ENCODE measurements at places on chromosomes 2 and 18. TPM values are rescaled to one million over a fixed set of nuclear protein-coding genes. Genes with fewer than 3 reads are reported as not detected.

DNA sequence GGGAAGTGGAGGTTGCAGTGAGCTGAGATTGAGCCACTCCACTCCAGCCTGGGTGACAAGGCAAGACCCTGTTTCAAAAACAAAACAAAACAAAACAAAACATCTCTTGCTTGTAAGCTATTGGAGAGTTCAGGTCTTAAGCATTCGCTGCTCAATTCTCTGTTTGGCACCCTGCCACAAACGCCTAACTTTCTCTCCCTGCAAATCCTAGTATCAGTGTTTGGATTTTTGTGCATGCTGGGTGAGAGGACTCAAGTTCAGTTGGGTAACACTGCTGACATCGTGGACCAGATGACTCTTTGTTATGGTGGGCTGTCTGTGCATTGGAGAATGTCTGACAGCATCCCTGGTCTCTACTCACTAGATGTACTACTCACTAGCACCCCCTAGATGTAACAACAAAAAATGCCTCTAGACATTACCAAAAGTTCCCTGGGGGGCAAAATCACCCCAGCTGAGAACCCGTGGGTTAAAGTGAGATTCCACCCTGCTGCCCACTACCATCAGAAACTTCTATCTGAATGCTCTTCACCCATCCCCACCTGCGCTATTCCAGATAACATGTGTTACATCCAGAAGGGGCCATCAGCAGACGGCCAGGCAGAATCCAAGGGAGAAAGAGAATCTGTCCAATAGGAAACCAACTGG lies 50.9 kb downstream of the CACNB4 start:
- H3K4me3 ChIP-seq, result no peak overlapping the region
- H3K36me3 ChIP-seq, result no peaks in the 10 kb centered on the region
- H3K4me1 ChIP-seq, result no peaks in the 10 kb centered on the region
- H3K27ac ChIP-seq, result no peak overlapping the region
- DNase-seq, result no peak
- no peaks in the 10 kb centered on the region for H3K27me3 ChIP-seq

GRCh38 chr2:14635391-14635871 lies 2.9 kb downstream of the LRATD1 start:
- H3K4me1 ChIP-seq, result no peaks in the 10 kb centered on the region
- peak overlapping the region; percentile 3 for H3K27ac ChIP-seq
- H3K27me3 ChIP-seq, result no peaks in the 10 kb centered on the region
- H3K36me3 ChIP-seq, result no peaks in the 10 kb centered on the region

DNA sequence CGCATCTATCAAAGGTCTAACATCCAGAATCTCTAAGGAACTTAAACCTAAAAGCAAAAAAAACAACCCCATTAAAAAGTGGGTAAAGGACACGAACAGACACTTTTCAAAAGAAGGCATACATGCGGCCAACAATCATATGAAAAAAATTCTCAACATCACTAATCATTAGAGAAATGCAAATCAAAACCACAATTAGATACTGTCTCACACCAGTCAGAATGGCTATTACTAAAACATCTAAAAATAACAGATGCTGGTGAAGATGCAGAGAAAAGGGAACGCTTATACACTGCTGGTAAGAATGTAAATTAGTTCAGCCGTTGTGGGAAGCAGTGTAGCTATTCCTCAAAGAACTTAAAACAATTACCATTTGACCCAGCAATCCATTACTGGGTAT lies 38.0 kb downstream of the PPP3R1 start:
- peaks cover 2% of the 10 kb centered on the region for H3K36me3 ChIP-seq
- peaks cover 3% of the 10 kb centered on the region for H3K4me1 ChIP-seq
- no peak overlapping the region for H3K4me3 ChIP-seq
- no peak for DNase-seq
- H3K27me3 ChIP-seq, result no peaks in the 10 kb centered on the region
- no peak overlapping the region for H3K27ac ChIP-seq

DNA sequence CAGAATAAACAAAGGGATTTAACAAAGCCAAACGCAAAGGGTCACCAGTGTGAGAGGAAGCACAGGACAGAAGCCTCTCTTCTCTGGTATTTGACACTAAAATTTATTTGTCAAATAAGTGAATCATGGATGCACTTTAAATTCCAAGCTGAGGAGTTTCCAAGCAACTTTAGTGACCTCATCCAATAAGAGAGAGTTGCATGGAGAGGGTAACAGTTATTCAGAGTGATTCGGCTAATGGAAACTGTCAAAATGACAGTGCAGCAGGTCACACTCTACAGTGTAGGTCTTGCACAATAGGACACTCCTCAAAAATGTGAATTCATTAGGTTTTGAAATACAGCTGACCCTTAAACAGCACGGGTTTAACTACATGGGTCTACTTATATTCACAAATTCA lies 103.9 kb upstream of the ACVR1C start:
- H3K36me3 ChIP-seq, result peaks cover 8% of the 10 kb centered on the region
- H3K27ac ChIP-seq, result no peak overlapping the region
- DNase-seq, result no peak

DNA sequence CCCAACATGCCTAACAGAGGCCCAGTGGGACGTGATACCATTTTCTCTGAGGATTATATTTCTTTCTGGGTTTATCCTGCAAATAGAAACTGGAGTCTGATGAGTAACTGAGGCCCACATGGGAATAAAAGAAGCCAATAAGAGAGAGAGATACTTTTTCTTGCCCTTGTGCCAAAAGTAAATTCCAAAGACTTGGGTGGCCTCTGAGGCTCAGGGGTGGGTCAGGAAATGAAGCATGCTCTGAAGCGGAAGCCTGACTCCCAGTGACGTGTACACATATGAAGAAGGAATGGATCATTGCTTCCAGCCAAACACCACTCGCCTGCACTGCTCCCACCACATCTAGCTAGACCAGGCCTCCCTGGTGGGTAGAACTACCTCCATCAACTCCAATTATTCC lies 273.6 kb upstream of the NCKAP5 start:
- peak overlapping the region; percentile 32 for H3K27ac ChIP-seq
- no peak overlapping the region for H3K4me3 ChIP-seq
- H3K27me3 ChIP-seq, result no peaks in the 10 kb centered on the region
- H3K4me1 ChIP-seq, result no peaks in the 10 kb centered on the region
- H3K36me3 ChIP-seq, result no peaks in the 10 kb centered on the region

Gene CRACDL
- total RNA-seq, result 7.5 TPM

DNA sequence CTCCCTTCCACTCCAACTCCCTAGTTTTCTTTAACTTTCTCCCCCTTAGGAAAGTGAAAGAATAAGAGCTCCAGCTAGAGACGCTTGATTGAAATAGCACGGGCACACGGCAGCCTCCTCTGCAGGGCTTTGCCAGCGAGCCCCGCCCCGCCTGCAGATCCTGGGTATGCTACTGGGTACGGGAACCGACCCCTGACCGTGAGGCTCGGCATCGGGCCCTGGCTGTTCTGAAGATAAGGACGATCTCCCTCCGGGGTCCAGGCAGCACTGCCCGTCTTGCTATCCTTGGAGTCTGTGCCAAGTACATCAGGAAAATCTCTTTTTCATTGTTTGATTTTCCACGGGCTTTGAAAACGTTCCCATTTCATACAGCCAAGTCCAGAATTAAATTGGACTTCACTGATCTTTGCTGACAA lies 284.5 kb downstream of the MTX2 start:
- DNase-seq, result peak; percentile 88
- no peaks in the 10 kb centered on the region for H3K36me3 ChIP-seq
- H3K27ac ChIP-seq, result peak overlapping the region; percentile 23
- H3K4me1 ChIP-seq, result peaks cover 3% of the 10 kb centered on the region
- no peaks in the 10 kb centered on the region for H3K27me3 ChIP-seq

Gene IL1F10
- total RNA-seq, result not detected

- no peaks in the 10 kb centered on the region for H3K4me1 ChIP-seq
- no peak for DNase-seq
- no peak overlapping the region for H3K27ac ChIP-seq
- no peak overlapping the region for H3K4me3 ChIP-seq
- H3K27me3 ChIP-seq, result no peaks in the 10 kb centered on the region
These were observed 118.9 kb upstream of the TCF4 start for GRCh38 chr18:55706898-55707297.

DNA sequence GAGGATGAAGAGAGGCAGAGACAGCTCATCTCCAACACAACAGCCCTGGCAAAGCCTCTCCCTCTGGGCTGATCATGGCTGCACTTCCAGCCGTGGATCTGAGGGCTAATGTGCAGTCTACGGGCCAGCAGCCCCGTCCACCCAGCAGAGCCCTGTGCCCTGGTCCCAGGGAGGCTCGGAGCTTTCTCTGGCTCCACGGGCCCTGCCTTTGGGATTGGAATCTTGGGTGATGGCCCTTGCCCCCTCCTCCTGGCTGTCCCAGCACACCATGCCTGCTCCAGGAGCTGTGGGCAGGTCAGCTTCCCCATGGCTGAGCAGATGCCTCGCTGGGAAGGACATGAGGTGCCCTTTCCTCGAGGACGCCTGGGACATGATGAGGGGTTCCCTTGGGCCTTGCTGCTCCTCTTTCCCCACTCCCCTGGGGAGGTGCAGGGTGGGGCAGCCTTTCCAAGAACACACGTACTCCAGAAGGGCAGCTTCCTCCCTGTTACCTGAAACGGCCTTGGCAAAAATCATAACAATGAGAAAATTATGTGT lies 66.9 kb downstream of the C18orf63 start:
- H3K4me1 ChIP-seq, result peaks cover 3% of the 10 kb centered on the region
- H3K27me3 ChIP-seq, result no peaks in the 10 kb centered on the region
- H3K4me3 ChIP-seq, result no peak overlapping the region
- no peaks in the 10 kb centered on the region for H3K36me3 ChIP-seq

DNA sequence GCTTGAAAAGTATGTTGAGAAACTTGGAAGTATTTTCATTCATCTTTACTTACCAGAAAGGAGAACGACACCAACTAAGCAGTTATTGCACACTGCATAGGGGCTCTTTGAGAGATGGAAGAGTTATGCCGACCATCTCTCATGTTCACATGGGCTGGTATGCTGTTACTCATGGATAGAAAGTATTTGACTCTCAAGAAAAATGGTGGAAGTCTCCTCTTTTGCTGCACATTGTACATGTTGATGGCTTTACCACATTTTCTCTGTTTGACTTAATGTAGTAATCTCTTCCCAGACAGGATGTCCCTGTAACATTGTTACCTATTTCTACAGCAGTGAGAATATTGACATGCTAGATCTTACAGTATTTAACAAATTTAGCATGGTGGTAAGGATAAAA lies 23.2 kb downstream of the CAB39 start:
- H3K36me3 ChIP-seq, result no peaks in the 10 kb centered on the region
- DNase-seq, result no peak
- H3K4me3 ChIP-seq, result no peak overlapping the region
- H3K27ac ChIP-seq, result no peak overlapping the region
- no peaks in the 10 kb centered on the region for H3K27me3 ChIP-seq

DNA sequence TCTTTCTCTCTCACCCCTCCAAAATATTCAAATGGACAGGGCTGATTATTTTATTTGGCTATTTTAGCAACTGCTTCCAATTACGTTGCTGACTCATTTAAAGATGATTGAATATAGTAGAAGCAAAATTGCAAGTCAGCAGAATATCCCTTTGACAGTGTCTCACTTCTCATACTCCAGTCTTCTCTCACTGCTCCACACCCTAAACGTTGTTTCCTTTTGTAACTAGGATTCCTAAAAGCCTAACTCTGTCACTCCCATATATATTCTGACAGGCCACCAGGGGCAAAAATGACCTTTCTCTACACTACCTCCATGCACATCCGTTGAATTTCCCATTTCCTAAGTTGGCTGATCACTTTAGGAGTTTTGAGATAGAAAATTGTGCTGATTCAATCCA lies 351.1 kb downstream of the RND3 start:
- no peaks in the 10 kb centered on the region for H3K36me3 ChIP-seq
- H3K4me3 ChIP-seq, result no peak overlapping the region
- H3K4me1 ChIP-seq, result no peaks in the 10 kb centered on the region
- no peak overlapping the region for H3K27ac ChIP-seq
- DNase-seq, result no peak

DNA sequence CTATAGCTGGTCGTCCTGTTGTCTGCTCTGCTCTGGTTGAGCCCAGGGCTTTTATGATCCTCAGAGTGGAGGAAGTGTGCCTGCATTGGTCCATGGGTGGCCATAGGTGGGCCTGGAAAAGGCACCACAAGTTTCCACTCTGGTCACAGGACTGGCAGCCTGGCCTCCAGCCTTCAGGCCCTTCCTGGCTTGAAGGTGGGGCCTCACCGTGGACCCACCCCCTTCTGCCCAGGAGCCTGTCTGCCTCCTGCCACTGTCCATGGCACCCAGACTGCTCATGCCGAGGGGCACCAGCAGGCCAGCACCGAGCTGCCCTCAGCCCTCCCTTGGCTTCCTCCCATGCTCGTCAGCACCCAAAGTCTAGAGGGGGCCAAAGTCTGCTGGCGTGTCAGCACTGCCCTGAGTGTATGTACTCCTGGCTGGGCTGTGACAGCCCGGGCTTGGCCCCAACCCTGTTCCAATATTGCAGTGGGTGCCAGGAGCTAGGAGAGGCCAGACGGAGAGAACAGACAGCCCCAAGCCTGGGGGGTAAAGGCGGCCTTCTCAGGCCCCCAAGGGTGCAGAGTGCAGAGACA lies 529.4 kb downstream of the DCC start:
- no peaks in the 10 kb centered on the region for H3K4me1 ChIP-seq
- no peak overlapping the region for H3K4me3 ChIP-seq
- no peaks in the 10 kb centered on the region for H3K36me3 ChIP-seq

DNA sequence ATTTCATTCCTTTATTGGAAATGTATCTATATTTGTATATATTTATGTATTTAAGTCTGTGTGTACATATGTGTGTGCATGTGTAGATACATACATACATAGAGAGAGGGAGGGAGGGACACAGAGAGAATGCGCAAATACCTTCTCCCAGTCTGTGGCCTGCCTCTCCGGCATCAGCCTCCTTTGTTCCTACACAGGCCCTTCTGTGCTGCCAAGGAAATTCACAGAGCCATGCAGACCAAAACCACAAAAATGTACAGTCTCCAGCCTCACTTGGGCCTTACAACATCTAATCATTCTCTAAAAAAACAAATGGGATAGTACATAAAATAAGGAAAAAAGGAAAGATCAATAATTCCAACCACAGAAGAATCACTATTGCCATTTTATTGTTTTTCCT lies 8.8 kb upstream of the CRACDL start:
- no peaks in the 10 kb centered on the region for H3K36me3 ChIP-seq
- H3K4me1 ChIP-seq, result no peaks in the 10 kb centered on the region
- no peak overlapping the region for H3K4me3 ChIP-seq

- DNase-seq, result no peak
- H3K36me3 ChIP-seq, result no peaks in the 10 kb centered on the region
These were observed 66.8 kb downstream of the XDH start for GRCh38 chr2:31347750-31348149.

GRCh38 chr18:48932462-48932818 lies 18.3 kb downstream of the SMAD7 start:
- H3K27me3 ChIP-seq, result no peaks in the 10 kb centered on the region
- DNase-seq, result no peak
- H3K4me1 ChIP-seq, result peaks cover 3% of the 10 kb centered on the region
- H3K36me3 ChIP-seq, result no peaks in the 10 kb centered on the region
- no peak overlapping the region for H3K4me3 ChIP-seq
